Activated CD4-positive, alpha-beta T cell treated with anti-CD3 and anti-CD28 coated beads, Interleukin-2, amount 50 U/mL, for 16 hours (primary cell): ENCODE measurements at places on chromosomes 16 and 17.
A peak's percentile ranks its signal among the peaks of the same experiment; 100 is the strongest.

DNA sequence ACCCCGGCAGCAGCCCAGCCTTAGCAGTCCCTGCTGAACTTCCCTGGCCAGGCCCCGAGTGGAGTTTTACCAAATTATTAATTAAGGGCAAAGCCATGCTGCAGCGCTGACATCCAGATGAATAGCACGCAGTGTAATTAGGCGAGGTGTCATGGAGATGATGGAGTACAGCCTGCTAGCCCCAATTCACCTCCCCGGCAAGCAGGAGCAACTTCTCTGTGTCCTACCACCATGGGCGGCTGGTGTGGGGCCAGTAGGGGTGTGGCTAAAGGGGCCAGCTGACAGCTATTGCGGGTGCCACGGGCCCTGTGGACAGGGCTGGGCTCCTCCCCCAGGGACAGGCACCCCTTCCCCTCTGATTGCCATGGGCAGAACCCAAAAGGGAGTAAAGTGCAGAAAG lies 24.5 kb downstream of the ENDOV start:
- no peak for DNase-seq

DNA sequence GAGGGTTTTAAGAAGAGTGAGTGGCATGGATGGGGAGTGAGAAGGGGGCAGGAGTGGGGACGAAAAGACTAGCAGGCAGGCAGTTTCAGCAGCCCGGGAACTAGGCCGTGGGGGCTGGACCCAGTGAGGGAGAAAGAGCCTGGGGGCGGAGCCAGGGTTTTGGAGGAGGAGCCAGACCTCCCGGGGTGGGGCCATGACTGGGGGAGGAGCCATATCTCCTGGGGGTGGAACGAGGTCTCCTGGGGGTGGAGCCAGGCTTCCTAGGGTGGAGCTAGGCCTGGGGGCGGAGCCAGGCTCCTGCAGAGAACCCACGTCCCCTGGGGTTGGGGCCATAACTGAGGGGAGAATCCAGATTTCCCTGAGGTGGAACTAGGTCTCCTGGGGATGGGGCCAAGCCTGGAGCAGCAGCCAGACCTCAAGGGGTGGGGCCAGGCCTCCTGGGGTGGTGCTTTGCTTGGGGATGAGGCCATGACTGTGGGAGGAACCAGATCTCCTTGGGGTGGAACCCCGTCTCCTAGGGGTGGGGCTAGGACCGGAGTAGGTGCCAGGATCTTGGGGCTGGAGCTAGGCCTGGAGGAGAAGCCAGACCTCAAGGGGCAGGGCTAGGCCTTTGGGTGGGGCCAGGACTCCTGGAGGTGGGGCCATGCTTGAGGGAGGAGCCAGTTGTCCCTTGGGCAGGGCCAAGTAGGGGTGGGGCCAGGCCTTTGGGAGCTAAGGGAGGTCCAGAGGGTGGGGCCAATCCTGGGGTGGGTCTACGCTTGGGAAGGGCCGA lies 41.7 kb upstream of the JPH3 start:
- DNase-seq: peak; percentile 12

- peak; percentile 79 for DNase-seq
These were observed at the start of gene RPL19 for GRCh38 chr17:39200070-39200879. Gene RPL19, plus strand, starts transcription at chr17:39200283. Its CDS starts 62 bp downstream, at chr17:39200345.

DNA sequence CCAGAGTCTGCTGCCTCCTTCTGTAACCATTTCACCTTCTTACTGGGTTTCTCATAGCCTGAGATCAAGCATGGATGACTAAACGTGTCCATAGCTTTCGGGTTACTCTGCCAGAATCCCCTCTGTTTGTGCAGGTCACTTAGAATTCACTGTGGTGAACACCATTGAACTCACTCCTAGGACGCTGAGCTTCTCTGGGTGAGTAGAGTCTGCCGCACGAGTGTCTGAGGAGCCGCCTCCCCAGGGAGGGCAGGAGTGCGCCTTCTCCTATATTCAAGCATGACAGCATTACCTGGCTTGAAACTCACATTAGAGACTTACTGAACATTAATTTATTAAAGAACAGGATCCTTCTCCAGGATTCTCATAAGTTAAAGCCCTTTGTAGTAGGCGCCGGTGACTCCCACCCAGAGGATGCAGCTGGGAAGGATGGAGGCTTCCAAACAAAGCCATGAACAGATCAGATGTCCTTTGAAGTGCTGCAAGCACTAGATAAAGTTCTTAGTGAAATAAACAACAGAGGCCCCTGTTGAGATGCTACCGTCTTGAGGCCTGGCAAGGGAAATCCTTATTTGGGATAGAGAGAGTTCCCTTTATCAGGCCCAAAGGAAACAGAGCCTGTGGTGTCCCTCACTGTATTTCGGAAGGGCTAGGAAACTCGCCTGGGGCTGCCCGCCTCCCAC lies 144.6 kb upstream of the PLCG2 start:
- no peak for DNase-seq

GRCh38 chr16:3494386-3494973 lies 809 bp downstream of the C16orf90 start:
- no peak for DNase-seq

GRCh38 chr16:24332582-24333090 lies 76.5 kb downstream of the CACNG3 start:
- no peak for DNase-seq

DNA sequence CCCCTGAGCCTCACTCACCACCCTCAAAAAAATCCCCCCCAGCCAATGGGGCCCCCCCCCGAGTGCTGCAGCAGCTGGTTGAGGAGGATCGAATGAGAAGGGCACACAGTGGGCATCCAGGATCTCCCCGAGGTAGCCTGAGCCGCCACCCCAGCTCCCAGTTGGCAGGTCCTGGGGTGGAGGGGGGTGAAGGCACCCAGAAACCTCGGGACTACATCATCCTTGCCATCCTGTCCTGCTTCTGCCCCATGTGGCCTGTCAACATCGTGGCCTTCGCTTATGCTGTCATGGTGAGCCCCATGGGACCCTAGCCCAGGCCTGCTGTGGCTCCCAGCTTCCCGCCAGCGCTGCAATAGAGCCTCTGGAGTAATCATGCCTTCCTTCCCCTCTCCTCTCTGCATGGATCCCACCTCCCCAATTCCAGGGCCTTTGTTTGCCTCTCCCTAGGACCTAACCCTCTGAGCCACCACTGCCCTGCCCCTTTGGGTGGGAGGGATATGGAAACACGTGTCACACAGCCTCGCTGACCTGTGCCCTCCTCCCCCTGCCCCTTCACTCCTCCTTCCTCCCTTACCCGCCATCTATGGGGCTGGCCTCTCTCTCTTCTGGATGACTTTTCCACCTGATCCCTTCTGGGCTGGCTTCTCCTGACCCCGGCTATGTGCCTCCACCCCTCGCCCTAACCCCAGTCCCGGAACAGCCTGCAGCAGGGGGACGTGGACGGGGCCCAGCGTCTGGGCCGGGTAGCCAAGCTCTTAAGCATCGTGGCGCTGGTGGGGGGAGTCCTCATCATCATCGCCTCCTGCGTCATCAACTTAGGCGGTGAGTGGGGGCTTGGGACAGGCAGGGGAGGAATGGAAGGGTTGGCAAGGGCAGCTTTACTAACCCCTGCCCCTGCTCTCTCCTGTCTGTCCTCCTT lies 1.9 kb downstream of the PRRT2 start:
- DNase-seq: no peak

- peak; percentile 83 for DNase-seq
These were observed 14.1 kb downstream of the C17orf67 start for GRCh38 chr17:56819431-56820145.

- DNase-seq: no peak
These were observed at the start of gene FAM20A for GRCh38 chr17:68600931-68601564. Gene FAM20A, minus strand, starts transcription at chr17:68601367. Its CDS starts 701 bp downstream, at chr17:68600666.

GRCh38 chr17:62094175-62094574 lies 29.1 kb upstream of the MED13 start:
- DNase-seq: no peak

DNA sequence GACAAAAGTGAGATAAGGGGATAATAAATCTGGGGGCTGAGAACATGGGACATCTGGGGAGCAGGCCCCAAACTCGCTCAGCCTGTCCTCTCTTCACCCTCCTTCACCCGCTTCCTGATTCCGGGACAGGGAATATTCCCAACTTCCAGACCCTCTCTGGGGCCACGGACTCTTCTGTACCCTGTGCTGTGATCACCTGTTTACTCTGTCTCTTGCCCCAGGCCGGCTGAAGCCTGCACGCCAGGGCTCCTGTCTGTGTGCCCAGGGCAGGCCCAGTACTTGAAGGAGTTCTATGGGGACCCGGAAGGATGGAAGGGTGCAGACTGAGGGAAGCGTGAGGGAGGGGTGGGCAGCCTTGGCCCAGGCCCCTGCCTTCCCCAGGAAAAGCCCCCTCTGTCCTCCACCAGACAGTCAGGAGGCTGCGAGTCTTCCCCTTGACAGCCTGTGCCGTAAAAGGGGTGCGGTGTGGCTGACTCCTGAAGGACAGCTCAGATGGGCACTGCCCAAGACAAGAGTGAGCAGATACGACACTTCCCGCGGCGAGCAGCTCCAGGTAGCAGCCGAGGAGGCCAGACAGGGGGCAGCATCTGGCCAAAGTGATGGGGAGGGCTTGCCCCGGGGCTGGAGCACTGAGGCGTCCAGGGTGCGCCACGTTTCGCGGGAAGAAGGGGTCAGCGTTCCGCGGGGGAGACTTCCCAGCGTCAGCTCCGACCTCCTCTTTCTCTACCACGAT lies 1.0 kb upstream of the CCNF start:
- no peak for DNase-seq

- DNase-seq: no peak
These were observed 51.2 kb downstream of the PGS1 start for GRCh38 chr17:78429618-78429995.

DNA sequence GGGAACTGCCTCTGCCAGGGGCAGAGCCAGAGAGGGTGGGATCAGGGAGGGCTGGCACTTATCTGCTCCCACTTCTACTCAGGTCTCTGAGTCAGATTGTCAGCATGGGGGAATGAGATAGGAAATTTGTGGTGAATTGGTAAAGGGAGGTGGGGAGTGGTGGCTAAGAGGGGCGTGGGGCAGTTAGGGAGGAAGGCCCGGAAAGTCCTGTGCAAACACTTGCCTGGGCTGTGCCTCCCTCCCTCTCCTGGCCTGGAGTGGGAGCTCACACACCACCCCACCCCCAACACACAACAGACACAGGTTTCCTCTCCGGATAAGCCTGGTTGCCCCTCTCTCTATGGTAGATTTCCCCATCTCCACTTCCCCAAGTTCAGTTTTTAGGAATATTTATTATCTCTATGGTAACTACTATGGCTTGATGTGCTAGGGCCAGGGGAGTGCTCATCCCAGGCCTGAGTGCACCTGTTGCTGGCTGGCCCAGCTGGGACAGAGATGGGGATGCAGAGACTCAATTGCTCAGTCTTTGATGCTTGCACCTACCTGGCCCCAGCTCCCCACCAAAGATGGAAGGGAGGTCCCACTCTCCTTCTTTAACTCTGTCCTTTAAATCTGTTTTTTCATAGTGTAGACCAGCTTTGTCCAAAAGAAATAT lies 2.7 kb downstream of the SPNS2 start:
- DNase-seq: no peak

DNA sequence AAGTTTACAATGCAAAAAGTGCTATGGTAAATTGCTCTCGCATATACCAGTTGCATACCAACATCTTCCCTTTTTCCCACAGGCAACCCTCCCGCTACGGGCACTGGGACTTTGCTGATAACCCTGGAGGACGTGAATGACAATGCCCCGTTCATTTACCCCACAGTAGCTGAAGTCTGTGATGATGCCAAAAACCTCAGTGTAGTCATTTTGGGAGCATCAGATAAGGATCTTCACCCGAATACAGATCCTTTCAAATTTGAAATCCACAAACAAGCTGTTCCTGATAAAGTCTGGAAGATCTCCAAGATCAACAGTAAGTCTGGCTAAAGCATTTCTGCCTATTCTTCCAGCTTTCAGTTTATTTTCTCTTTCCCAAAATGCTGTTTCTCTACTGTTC lies 27.9 kb upstream of the HSBP1 start:
- DNase-seq: no peak

GRCh38 chr17:47184681-47185080 lies 4.4 kb downstream of the CDC27 start:
- DNase-seq: no peak

- no peak for DNase-seq
These were observed 70.7 kb downstream of the COG7 start for GRCh38 chr16:23382279-23382678.
